Activated CD4-positive, alpha-beta T cell treated with anti-CD3 and anti-CD28 coated beads for 1 hour (primary cell): ENCODE measurements at places on chromosomes 13 and 19.

DNA sequence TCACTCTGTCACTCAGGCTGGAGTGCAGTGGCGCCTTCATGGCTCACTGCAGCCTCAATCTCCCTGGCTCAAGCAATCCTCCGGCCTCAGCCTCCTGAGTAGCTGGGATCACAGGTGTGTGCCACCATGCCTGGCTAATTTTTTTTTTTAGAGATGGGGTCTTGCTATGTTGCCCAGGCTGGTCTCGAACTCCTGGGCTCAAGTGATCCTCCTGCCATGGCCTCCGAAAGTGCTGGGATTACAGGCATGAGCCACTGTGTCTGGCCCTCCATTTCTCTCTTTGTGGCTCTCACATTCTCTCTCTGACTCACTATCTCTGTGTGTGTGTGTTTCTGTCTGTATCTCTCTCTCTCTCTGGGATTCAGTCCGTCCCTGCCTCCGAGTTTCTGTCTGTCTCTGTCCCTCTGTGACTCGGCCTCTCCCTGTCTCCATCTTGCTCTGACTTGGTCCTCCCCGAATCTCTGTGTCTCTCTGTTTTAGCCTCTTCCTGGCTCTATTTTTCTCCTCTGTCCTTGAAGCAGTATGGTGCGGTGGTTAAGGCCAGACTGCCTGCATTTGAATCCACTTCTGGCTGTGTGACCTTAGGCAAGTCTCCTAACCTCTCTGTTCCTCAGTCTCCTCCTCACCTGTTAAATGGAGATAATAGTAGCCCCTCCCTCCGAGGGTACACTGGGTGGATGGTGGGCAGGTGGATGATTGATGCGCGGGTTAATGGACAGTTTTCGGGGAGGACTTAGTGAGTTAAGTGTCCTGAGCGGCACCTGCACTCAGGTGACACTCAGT, 11.0 kb downstream of the MEIS3 start:
- DNase-seq: no peak

DNA sequence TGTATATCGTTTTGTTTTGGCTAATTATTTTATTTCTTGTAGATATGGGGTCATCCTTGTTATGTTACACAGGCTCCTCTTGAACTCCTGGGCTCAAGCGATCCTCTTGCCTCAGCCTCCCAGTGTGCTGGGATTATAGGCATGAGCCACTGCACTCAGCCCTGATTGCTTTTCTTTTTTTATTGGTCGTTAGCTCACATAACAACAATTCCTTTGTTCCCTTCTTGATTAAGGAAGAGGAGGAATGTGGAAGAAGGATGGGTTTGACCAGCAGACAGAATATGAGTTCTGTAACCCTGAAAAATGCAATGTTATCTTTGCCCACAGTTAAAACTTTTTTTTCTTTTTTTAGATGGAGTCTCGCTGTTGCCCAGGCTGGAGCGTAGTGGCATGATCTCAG, 11.4 kb downstream of the BRME1 start:
- DNase-seq: no peak

GRCh38 chr13:101942535-101943157, 459.2 kb downstream of the FGF14 start:
- no peak for DNase-seq

- DNase-seq: no peak
These were observed 310.4 kb downstream of the SPRY2 start for GRCh38 chr13:80030491-80030890.

DNA sequence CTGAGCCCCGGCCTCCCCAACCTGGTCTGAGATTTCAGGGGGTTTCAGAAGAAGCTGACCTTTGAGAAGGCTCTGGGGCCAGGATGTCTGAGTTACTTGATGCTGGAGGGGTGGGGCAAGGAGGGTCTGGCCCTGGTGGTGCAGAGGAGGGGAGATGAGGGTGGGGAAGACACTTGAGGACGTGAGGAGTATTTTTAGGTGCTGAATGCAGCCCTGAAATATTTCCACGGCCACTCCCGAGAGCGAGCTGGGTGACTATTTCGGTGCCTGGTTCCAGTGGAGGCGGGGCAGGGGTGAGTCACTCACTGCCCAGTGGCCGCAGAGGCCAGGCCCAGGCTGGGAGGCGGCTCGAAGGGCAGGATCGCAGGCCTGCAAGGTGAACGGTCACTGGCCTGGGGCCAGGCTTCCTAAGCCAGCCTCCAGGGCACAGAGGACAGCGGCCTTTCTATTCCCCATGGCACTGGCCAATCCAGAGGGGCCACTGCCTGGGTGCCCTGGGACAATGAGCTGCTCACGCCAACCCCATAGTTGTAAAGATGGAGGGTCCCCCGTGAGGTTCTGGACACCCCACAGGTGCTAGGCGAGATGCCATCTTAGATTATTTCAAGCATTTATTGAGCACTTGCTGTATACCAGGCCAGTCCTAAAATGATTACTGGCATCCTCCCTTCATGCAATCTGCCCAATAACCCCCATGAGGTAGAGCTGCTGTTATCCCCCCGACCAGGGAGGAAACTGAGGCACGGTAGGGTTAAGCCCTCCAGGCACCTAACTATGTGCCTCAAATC, 19.7 kb upstream of the JUND start:
- DNase-seq: no peak

GRCh38 chr19:35135389-35135909, 590 bp upstream of the LGI4 start:
- peak; percentile 39 for DNase-seq

DNA sequence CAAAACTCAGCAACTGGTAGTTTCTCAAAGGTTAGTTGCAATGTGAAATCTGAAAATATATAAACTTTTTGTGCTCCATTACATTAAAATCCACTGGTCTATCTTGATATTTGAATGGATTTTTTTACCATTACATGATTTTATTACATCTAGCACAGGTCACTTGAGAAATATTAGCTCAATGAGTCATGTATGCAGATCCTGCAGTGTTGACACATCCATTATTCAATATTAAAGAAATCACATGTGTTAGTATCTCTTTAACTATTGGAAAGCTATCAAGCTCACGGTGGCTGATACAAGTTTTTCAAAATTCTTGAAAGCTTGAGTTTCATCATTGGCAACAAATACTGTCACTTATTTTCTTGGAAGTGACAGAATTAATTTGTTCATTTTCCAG, 373.9 kb upstream of the TSHZ3 start:
- no peak for DNase-seq

- peak; percentile 65 for DNase-seq
These were observed 958 bp downstream of the CA11 start for GRCh38 chr19:48644839-48645619.

- no peak for DNase-seq
These were observed 63.0 kb upstream of the TPM4 start for GRCh38 chr19:16013181-16013850.

DNA sequence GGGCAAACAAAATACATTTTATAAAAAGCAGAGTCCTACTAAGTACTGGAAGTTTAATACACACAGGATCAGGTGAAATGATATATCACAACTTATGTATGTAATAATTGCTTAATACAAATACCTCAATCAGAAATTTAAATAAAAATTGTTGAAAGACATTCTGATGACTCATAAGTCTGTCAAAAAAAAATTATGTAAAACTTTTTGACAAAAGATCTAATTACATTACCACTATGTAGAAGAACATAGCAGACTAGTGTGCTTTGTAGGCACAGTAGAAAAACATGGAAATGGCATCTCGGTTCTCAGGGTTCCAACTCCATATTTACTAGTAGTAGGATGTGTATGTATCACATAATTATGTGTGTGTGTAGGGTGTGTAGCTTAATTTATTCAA, 156.2 kb downstream of the DNAJC3 start:
- DNase-seq: no peak

DNA sequence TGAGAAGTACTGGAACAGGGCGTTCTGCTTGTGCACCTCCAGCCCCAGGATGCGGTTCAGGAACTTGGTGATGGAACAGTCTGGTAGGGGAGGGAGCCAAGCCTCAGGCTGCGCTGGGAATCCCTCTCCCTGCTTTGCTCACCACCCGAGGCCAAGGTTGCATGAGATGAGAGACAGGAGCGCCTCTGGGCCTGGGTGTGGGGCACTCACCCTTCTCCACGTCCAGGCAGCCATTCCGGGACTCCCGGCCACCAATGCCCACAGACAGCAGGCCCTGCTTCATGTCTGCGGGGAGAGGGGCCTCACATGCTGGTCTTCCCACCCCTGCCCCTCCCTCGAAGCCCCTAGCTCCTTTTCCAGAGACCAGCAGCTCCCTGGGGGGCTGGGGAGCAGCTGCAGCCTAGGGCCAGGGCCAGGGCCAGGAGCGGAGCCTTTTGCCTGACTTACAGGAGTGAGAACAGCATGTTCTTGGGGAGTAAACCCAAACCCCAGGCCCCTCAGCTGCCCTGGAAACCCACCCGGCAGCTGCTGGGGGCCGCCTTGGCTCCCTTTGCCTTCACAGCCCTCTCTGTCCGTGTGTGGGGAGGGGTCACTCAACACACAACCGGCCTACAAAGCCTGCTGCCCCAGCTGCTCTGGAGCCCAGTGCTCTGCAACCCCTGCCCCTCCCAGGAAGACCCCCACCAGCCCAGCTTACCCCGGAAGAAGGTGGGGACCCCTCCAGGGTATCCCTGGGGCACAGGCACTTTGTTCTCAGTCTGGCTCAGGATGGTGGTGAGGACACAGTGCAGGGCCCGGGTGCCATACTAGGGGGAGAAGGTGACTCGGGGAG, 7.2 kb downstream of the GPX4 start:
- no peak for DNase-seq

- DNase-seq: no peak
These were observed 539 bp downstream of the PLD3 start for GRCh38 chr19:40348961-40349507.

DNA sequence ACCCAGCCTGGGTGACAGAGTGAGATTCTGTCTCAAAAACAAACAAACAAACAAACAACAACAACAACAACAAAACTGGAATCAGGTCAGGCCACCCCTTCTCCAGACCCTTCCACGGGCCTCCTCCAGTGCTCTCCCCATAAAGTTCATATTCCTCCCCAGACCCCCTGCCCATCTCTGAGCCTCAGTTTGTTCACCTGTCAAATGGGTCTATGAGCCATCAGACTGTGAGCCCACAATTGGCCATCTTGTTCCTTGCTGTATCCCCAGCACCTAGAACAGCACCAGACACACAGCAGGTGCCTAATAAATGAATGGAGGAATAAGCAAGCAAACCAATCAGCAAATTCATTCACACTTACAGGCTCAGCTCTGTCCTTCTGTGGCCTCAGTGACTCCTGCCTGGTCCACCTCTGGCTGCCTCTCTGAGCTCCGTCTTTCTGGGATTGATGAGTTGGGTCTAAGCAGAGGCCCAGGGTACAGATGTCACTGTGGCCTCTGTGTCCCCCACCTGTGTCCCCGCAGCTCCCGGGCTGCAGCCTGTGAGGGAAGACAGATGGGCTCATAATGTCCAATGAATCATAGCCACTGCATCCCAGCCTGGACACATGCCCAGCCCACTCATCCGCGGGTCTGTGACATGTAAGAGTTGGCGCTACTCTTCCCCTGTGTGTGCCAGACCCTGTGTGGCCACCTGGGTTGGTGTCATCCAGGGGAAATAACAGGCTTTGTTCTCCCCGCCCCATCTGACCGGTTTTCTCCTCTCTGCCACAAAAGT, 19.6 kb upstream of the PTPRS start:
- no peak for DNase-seq

DNA sequence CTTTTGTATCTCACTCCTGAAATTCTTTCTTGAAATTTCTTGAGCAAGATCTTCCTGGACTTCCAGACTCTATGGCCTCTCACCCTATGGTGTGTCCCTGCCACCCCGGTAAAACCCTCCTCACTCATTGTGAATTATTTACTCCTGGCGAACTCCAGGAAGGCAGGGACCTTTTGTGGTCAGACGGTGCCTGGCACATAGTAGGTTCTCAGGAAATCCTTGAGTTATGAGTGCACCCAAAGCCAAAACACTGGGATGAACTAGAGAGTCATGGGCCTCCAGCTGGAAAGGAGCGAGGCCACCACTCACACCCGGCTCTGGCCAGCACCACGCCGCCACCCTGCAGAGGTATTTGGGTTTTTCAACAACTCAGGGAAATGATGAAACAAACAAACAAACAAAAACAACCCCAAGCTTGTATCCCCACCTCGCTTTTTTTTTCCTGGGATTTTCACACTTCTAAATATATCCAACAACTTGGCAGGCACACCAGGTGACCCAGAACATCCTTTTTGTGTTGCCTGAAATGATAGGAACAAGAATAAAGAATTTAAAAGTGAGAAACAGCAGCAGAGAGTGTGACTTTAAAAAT, 11.2 kb downstream of the HPN start:
- no peak for DNase-seq

- no peak for DNase-seq
These were observed 299.5 kb downstream of the ZNF536 start for GRCh38 chr19:30671622-30672051.

DNA sequence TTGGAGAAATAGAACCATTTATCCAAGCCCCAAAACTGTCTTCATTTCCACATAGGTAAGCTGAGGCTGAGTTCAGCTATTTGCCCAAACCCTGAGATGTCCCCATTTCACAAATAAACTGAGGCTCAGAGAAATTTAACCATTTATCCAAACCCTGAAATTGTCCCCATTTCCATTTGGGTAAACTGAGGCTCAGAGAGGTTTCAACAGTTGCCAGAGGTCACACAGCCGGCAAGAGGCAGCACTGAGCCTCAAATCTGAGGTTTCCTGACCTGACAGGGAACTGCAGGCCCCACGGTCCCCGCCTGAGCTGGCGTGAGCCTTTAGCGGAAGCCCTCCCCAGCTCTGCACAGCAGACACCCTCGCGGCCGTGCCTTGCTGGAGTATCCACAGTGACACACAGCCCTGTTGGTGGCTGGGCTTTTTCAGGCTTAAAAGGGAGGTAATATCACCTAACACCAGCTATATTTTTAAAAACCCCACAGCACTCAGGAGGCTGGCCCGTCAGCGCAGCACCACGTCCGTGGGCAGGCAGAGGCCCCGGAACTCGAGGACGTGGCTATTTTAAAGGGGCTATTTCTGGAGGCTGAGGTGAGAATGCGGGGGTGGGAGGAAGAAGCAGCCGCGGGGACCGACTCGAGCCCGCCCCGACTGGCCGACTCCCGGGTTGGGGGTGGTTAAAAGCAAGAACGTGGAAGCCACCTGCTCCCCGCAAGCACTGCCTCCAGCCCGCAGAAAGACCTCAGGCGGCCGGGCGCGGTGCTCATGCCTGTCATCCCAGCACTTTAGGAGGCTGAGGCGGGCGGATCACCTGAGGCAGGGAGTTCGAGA, 18.5 kb downstream of the PTPRS start:
- DNase-seq: no peak

- no peak for DNase-seq
These were observed 15.1 kb downstream of the RAB20 start for GRCh38 chr13:110546378-110546777.
